ENCODE measurements at places on chromosomes 7 and 10. TPM values are rescaled to one million over a fixed set of nuclear protein-coding genes. Genes with fewer than 3 reads are reported as not detected.

SKIDA1 gene
- total RNA-seq: not detected

ZPBP gene
- total RNA-seq: not detected

NPSR1 gene
- not detected for total RNA-seq

LIPJ gene
- total RNA-seq: not detected

IFIT1 gene
- total RNA-seq: 9.0 TPM

THSD7A gene
- total RNA-seq: not detected

SPDYE5 gene
- not detected for total RNA-seq

SH2B2 gene
- total RNA-seq: 0.84 TPM

DGKI gene
- 0.71 TPM for total RNA-seq

CCDC172 gene
- total RNA-seq: not detected

C10orf143 gene
- 0.43 TPM for total RNA-seq

EN2 gene
- total RNA-seq: not detected

ADCYAP1R1 gene
- not detected for total RNA-seq

Data from activated naive CD4-positive, alpha-beta T cell treated with anti-CD3 and anti-CD28 coated beads, Interleukin-2, amount 50 U/mL, for 72 hours (primary cell).